ENCODE measurements at places on chromosomes 11 and 22.
A peak's percentile ranks its signal among the peaks of the same experiment; 100 is the strongest.

DNA sequence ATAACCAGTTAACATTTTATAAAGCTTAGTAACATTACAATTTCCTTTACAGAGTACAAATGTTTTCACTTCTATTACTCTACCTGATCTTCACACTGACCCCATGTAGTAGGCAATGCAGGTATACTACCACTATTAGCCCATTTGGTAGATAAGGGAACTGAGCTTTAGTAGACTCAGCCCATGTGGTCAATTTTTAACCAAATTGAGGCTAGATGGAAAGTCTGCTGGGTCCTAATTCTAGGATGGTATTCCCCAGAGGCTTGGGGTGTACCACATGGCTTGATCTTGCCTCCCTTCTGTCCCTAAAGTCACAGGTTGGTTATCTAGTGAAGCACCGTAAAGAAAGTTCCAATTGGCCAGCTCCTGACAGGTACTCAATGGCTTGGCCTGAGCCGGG lies 48.2 kb downstream of the NRXN2 start:
- no peak for DNase-seq

DNA sequence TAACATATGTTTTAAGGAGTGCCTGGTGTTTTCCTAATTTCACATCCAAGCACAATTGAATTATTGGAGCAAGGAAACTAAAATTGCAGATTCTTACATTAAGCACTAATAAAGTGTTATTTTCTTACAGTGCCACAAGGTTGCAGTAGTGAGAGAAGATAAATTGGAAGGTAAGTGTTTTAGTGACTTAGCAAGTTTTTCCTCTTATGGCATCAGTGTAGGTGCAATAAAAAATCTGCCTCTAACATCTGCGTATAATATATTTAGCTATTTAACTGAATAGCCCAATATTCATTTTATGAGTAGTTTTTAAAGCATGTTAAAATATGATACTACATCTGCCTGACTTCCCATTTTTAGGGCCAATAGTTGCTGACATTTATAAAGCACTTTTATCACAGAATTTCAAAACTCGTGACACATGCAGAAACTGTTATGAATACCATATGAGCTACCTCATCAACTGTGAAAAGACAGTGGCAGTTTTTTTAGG lies 19.0 kb downstream of the POLD3 start:
- no peak for DNase-seq

DNA sequence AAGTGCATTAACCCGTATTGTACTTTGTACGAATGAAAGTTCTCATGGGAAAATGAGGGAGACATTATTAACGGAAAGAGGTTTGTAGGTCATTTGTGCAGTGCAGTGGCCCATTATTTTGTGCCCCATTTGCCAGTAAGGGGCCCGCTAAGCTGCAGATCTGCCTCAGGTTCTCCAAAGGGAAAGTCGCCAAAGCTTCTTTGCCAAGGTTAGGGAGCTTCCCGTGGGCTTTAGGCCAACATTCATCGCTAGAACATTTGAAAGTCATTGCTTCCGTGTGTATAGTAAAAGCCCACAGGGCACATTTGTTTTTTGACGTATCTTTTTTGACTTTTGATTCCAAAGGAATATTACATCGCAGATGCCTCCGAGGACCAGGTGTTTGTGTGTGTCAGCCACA lies 61.0 kb upstream of the SORL1-AS1 start:
- no peak for DNase-seq

- DNase-seq = no peak
These were observed 365.2 kb upstream of the DDI1 start for GRCh38 chr11:103671143-103671651.

DNA sequence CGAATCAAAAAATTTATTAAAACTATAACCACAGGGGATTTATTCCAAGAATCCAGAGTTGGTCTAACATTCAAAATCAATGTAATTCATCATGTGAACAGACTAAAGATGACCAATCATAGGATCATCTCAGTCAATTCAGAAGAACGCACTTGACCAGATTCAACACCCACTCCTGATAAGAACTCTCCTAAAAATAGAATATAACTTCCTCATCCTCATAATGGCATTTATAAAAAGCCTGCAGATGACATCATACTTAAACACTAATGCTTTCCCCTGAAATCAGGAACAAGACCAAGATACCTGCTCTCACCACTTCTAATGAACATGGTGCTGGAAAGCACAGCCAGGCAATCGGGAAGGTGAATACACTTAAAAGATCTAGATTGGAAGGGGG lies 10.5 kb upstream of the MUC2 start:
- DNase-seq = no peak

- DNase-seq = no peak
These were observed 454.4 kb downstream of the NTM start for GRCh38 chr11:131824771-131825170.

- DNase-seq = no peak
These were observed 263.6 kb downstream of the KIRREL3 start for GRCh38 chr11:126736682-126737572.

DNA sequence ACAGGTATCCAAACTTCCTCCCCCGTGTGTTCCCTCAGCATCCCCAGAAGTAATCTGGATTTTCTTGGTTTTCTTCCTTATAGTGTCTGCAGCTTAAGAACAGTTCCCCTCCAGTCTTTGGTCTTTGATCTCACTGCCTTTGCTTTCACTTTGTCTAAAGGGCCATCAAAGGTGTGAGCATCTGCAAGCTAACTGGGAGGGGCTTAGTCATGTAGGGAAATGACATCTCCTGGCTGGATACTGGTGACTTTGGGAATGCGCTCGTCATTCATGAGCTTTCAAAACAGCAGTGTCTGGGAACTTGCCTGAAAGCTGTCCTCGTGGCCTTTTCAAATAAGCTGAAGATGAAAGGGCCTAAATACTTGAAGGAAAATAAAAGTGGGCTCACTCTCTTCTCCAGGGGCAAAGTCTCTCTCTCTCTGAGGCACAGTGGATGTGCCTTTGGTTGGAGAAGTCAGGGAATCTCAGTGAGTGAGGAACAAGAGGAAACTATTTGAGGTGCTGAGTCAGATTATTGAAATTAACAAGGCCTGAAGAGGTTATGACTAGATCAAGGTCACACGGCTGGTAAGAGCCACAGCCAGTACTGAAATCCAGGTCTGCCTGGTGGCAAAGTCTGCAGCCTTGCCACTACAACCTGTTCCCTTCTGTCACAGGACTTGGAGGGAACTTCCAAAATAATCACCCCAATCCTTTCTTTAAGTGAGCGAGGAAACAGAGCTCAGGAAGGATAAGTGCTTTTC lies 45.6 kb upstream of the TENM4 start:
- no peak for DNase-seq

DNA sequence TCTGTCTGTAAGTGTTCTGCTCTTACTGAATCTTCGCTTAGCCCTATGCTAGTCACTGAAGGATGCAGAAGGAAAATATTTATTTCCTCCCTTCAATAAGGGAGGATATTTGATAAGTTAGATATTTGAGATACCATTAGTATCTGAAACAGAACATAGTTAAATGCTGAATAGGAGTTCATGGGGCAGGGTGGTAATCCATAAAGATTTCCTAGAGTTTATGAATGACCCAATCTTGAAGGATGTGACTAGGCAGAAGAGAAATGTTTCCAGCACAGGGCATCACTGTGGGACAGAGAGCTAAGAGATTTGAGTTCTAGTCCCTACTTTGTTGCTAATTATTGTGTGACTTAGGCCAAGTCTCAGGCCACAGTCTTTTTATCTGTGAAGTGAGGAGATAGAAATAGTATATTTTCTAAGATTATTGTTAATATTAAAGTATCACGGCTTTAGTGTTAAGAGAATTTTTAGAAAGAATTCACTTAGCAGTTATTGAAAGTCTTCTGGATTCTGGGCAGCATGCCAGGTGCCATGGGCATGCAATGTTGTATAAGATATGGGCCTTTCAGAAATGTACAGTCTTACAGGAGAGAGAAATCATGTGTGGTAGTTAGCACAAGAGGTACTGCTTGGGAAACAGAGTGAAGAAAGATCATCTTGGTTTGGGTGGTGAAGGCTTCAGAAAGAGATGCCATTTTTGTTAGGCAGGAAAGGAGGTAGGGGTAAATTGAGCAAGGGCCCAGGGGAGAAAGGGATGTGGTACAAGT lies 24.0 kb downstream of the SWAP70 start:
- DNase-seq = no peak

- DNase-seq = no peak
These were observed 16.6 kb upstream of the SCGB1D4 start for GRCh38 chr11:62315431-62315830.

DNA sequence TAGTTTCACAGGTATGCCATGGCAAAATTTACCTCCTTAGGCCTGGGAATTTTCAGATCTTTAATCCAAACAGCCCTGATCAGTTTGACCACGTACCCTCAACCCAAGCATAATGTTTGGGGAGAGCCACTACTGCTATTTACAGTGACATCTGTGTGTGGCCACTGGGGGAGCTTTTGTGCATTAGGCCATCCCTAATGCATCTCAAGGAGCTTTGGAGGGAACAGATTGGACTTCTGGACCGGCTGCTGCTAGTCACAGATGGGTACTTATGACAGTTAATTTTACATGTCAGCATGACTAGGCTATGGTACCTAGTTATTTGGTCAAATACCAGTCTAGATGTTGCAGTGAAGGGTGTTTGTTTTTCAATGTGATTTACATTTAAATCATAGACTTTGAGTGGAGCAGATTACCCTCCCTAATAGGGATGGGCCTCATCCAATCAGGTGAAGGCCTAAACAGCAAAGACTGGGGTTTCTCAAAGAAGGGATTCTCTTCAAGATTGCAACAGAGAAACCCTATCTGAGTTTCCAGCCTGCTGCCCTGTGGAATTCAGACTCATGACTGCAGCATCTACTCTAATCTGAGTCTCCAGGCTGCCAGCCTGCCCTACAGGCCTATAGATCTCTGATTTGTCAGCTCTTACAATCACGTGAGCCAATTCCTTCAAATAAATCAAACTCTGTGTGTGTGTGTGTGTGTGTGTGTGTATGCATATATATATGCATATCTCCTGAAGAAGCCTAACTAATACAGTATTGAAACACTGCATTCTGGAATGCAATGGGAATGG lies 38.0 kb upstream of the GALNT18 start:
- no peak for DNase-seq

DNA sequence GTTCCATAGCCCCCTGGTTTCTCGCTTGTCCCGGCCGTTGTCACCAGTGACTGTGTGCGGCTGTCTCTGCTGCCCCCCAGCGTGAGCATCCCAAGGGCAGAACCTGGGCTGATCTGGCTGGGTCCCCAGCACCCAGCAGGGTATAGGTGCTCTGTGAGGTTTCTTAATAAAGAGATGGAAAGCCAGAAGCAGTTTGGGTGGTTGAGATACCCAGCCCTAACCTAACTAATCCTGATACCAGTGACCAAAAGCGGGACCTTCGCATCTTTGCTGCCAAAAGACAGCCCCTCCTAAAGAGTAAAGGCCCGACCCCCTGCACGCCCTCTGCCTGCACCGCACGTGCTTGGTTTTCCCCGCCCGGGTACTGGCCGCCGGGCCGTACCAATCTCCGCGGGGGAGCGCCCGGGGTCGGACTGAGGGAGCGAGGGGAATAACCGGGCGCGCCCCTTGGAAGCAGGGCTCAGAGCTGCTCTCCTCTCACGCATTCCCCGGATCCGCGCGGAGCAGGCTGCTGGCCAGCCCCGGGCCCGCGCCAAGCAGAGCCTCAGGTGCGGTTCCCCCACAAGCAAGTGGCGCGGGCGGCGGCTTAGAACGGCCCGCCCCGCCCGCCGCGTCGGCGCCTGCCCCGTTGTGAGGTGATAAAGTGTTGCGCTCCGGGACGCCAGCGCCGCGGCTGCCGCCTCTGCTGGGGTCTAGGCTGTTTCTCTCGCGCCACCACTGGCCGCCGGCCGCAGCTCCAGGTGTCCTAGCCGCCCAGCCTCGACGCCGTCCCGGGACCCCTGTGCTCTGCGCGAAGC lies at the start of gene DGAT2:
Gene DGAT2, plus strand, starts transcription at position 667 of the 797 bp plus-strand sequence. CDS start 214 bp downstream, outside the sequence.
- peak; percentile 55 for DNase-seq

DNA sequence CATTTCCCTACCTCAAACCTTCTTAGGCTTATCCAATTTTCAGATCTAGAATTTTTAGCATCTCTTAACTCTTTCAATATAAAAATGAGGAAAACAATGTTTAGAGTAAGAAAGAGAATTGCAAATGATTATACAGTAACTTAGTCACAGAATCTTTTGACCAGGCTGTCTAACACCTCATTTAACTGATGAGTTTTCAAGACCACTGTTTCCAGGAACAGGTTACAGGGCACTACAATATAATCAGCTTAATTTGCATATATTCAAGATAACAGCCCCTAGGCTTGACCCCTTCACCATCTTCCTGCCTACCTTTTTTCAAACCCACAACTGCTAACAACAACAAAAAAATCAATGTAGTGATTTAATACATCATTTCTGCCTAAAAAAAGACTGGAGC lies 12.7 kb downstream of the NUMA1 start:
- no peak for DNase-seq

GRCh38 chr22:22735695-22736611 lies 91.5 kb downstream of the GGTLC2 start:
- no peak for DNase-seq

All from CD4-positive, alpha-beta T cell treated with Interleukin-6 at 100 ng/mL for 8 hours (primary cell).